Right hindlimb (tissue), 1 donor: ENCODE measurements at places on chromosomes 1 and 21.

- no peak for DNase-seq
Measured at GRCh38 chr1:193313354-193314140, 127.1 kb upstream of the B3GALT2 start.

GRCh38 chr1:55150880-55151588 is 64.1 kb downstream of the USP24 start:
- DNase-seq, result no peak

GRCh38 chr1:156465747-156466365 is 34.7 kb downstream of the MEF2D start:
- no peak for DNase-seq

- no peak for DNase-seq
Measured at GRCh38 chr1:25718732-25719131, 81.3 kb upstream of the SELENON start.

GRCh38 chr1:57421806-57422205 is 2.1 kb downstream of the DAB1 start:
- DNase-seq, result no peak

GRCh38 chr1:48692235-48692634 is 84.5 kb downstream of the BEND5 start:
- no peak for DNase-seq

GRCh38 chr1:40435471-40435870 is 14.8 kb upstream of the ZFP69B start:
- no peak for DNase-seq

GRCh38 chr1:28437924-28438699 is 67.7 kb upstream of the RCC1 start:
- peak; percentile 81 for DNase-seq

DNA sequence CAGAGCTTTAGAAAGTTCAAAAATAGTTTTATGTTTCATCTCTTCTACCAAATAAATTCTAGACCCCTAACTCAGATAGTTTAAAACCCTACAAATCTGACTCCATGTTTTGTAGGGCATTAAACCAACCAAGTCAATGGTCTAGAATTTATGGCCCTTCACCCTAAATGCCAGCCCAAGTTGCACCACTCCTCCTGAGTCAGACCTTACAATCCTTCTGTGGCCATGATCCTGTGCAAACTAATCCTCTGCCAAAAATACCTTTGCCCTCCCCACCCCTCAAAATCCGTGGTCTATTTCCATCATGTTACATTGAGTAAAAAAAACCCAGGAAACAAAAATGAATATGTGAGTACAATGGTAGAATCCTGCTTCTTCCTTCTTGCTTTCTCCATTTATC is 179.3 kb downstream of the NR5A2 start:
- no peak for DNase-seq

DNA sequence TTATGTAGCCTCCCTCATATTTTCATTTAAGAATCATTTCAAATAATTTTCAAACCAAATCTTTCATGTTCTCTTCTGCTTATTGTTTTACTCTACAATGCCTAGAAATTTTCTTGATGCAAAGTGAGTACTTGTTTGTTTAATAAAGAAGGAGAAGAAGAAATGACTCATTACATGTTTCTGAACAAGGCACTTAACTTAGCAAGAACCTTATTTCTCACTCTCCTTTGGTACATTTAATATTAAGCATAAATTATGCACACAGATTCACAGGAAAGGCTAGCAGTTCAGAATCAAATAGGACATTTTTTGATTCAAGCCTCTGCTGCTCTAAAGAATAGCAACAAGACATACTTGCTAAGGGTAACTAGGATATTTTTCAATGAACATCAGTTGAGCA is 9.1 kb downstream of the SCYL3 start:
- DNase-seq, result no peak

DNA sequence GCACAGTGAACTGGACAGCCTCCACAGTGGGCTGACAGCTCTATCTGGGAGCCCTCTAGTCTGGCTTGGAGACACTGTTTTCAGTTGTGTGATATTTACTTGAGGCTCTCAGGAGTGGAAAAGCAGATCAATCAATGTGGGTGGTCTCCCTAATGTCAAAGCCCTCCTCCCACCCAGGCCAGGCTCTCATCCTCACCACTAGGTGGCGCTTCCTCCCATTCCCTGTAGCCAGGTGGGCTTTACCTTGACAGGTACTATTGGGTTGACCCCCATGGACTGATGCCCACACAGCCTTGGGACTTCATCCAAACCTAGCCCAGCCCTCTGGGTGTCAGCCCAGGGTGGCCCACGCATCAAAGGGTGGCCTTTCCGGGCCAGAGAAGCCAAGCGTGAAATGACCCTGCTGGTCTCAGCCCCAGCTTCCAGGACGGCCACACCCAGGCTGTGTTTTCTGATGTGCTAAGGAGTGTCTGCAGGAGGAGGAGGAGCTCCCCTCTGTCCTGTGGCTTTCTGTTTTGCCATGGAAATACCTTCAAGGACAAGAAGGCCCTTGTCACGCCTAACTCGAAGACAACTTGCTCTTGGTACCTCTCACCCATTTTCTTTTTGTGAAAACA is 54.0 kb downstream of the CLIC6 start:
- no peak for DNase-seq

GRCh38 chr1:68384321-68384813 is 65.4 kb downstream of the RPE65 start:
- DNase-seq, result no peak

- DNase-seq, result no peak
Measured at GRCh38 chr1:202023001-202023433, 12.6 kb downstream of the ELF3 start.

DNA sequence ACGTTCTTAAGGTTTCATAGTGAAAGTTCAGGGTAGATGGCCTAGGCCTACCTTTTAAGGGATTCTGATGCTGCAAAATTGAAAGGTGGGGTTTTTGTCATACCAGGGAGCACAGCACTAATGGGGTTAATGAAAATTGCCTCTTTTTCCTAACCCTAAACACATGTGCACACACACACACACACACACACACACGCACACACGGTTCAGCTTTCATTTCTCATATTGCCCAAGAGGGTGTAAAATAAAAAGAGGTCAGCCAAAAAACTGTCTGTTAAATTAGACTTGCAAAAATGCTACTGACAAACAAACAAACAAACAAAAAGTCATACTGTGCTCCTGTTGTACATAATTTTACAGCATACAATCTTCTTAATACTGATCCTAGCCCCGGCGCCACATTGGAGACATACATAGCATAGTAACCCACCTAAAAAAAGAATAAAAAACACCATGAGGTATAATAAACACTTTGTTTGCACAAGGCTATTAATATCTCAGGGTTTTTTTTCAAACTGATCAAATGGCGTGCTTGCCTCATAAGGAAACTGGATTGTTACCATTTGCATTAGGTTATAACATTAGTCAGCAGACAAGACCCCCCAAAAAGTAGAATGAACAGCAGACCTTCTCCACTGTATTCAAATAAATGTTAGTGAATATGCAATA is 69.1 kb downstream of the TGFB2 start:
- no peak for DNase-seq

- DNase-seq, result no peak
Measured at GRCh38 chr1:17724150-17724549, 31.0 kb upstream of the ACTL8 start.

DNA sequence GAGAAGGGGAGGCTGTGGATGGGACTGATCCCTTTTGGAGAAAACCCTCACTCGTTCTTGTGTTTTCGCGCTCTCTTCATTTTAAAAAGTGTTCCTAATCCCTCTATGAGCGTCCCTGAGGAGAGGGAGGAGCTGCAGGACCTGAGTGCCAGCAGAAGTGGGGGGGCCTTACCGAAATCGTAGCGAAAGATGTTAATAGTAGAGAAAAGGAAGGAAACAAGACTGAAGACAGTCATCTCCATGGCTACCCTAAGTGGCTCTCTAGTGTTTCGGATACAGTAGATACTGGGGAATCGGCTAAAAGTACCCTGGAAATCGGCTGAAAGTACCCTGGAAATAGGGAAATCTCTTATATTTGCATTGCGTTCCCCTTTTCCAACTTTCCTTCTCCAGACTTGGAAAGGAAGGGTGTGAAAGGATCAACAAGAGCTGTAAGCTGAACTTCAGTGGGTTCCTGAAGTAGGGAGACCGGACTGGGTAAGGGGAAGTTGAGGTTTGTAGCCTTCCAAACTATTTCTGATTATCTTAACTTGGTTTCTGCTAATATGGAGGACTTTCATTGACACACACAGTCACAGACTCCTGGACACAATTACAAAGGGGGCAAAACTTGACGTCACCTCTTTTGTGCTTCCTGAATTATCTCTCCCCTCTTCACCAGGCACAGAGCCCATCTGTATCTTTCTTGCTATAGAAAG is 486 bp upstream of the DSTYK start:
- DNase-seq, result no peak

DNA sequence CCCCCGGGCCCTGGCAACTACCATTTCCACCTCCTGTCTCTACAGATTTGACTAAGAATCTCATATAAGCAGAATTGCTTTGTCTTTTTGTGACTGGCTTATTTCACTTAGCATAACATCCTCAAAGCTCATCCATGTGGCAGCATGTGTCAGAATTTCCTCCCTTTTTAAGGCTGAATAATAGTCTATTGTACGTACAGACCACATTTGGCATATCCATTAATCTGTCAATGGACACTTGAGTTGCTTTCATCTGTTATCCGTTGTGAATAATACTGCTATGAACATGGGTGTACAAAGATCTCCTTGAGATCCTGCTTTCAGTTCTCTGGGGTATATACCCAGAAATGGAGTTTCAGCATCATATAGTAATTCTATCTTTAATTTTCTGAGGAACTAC is 24.0 kb downstream of the SPATA21 start:
- no peak for DNase-seq

DNA sequence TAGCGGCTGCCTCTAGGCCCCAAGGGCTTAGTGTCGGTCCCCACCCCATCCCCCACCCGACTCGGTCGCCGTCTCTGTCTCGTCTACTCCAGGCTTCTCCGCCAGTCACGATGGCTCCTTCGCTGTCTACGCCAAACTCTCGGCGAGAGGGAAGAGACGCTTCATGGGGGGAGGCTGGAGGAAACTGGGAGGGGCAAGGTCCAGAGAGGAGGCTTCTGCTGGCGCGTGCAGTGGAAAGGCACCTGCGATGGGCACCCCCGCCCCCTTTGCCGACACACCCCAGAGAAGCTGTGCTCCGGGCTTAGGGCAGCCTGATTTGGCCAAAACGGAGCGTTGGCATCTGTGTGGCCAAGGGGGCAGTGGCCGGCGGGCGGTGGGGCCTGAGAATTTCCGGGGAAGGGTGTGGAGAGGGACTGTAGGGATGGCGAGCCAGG is 1.2 kb upstream of the CSMD2 start:
- no peak for DNase-seq

DNA sequence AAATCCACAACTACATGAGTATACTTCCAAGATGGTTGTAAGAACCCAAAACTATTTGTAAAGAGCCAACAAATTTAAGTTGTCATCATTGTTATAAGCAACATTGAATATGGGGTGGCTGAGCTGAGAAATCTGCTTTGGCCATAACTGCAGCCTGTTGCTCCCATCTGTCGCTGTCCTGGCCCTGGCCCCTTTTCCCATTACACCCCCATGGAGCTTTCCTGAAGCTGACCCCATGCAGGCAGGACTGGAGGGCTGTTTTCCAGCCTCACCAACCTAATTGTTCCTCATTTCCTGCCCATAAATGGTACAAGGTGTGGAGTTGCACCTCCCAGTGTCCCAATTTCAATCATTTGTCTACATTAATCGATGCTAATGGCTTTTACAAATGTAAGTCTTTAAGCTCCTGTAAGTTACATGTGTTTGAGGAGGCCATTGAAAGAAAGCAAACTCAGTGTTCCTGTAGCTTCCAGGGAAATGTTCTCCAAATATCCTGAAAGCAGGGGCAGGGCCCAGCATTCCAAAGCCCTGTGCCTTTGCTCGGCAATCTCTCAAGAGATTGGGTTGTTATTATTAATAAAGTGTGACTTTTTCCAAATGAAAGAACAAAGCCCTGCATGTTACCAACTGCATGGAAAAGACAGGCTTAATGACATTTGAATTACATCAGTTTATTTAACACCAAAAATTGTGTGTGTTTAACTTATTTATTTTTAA is 545.9 kb downstream of the PLPP3 start:
- DNase-seq, result no peak

GRCh38 chr1:14940285-14940870 is 213.2 kb upstream of the TMEM51 start:
- DNase-seq, result no peak

DNA sequence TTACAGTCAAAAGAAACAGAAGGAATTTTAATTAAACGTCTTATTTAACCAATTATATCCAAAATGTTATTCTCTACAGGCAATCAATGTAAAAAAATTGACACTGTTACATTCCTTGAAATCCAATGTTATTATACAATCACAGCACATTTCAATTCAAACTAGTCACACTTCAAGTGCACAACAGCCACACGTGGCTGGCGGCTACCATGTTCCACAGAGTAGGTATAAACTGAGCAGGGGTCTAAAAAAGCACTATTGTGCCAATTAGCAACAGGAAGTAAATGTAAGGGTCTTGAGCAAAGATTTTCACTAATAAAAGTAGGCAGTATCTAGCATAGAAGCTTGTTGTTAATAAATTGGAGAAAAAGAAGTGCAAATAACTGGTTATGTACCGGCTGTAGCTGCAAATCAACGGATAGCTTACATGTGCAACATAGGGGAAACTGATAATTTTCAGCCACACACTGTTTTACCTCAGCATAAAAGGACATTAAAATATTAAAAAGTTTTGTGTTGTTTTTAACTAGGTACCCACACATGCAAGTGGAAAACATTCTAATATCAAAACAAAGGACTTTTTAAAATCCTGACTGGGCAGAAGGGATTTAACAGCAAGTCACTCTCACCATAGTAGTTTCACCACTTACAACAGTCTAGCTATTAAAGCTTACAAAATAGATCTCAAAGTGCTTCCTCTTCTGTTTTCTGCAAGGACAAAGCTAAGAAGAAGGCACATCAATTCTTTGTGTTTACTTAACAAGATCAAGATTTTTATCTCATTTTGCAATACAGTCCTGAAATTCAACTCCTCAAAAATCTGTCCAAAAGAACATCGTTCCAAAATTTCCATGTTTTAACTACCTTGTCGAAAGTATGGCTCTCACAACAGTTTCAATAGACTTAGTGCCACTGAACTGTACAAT is 2.5 kb downstream of the CSDE1 start:
- DNase-seq, result no peak

GRCh38 chr1:185654199-185654951 is 79.8 kb upstream of the HMCN1 start:
- DNase-seq, result no peak

DNA sequence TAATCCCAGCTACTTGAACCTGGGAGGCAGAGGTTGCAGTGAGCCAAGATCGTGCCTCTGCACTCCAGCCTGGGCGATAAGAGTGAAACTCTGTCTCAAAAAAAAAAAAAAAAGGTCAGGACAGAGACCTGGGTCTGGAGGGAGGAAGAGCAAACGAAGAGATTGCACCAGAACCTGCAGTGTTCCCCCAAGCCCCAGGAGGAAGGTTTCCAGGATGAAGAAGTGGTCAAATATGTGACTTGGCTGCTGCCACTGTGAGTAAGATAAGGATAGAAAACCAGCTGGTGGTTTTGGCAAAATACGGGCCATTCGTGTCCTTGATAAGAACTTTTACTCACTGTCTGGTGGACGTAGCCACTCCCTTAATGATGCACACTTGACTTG is 42.2 kb downstream of the CLDN14 start:
- no peak for DNase-seq
